ENCODE measurements at places on chromosomes 11 and 22. TPM values are rescaled to one million over a fixed set of nuclear protein-coding genes. Genes with fewer than 3 reads are reported as not detected.

Gene KDM4E
- not detected for total RNA-seq

Gene SERHL2
- total RNA-seq = 1.9 TPM

Gene RGL4
- not detected for total RNA-seq

Gene TNNI2
- total RNA-seq = not detected

Gene RAB39A
- total RNA-seq = 0.15 TPM

Gene LRRN4CL
- total RNA-seq = under 0.01 TPM

Gene DNAJB7
- not detected for total RNA-seq

Gene GAS2
- 1.6 TPM for total RNA-seq

Gene MIOX
- not detected for total RNA-seq

Gene TSPAN18
- 5.9 TPM for total RNA-seq

Gene FGF3
- not detected for total RNA-seq

Measured in epithelial cell of umbilical artery (primary cell).